ENCODE measurements at places on chromosomes 6 and 20. TPM values are rescaled to one million over a fixed set of nuclear protein-coding genes. Genes with fewer than 3 reads are reported as not detected.

Gene HLA-DPB1
- total RNA-seq = not detected

Gene NKX2-2
- total RNA-seq = not detected

Gene BYSL
- 14.2 TPM for total RNA-seq

Gene CHRNA4
- total RNA-seq = not detected

Gene HLA-DQB1
- 10.7 TPM for total RNA-seq

Gene PSORS1C1
- 3.7 TPM for total RNA-seq

Gene HDDC2
- 39.5 TPM for total RNA-seq

Gene CTAGE9
- not detected for total RNA-seq

Measured in mammary epithelial cell (primary cell).